ENCODE measurements at places on chromosomes 12 and 14. TPM values are rescaled to one million over a fixed set of nuclear protein-coding genes. Genes with fewer than 3 reads are reported as not detected.

The CLEC1B gene
- total RNA-seq, result not detected

The DHRS2 gene
- total RNA-seq, result 0.37 TPM

The GDF3 gene
- not detected for total RNA-seq

The CIDEB gene
- 2.2 TPM for total RNA-seq

The MEG3 gene
- 166 TPM for total RNA-seq

The RD3L gene
- total RNA-seq, result not detected

The STXBP6 gene
- total RNA-seq, result 22.0 TPM

The KRT85 gene
- total RNA-seq, result not detected

The INSM2 gene
- total RNA-seq, result not detected

The NID2 gene
- total RNA-seq, result 61.7 TPM

The SLC38A4 gene
- under 0.01 TPM for total RNA-seq

The E2F7 gene
- 14.1 TPM for total RNA-seq

The KRT1 gene
- total RNA-seq, result not detected

The LRRK2 gene
- 4.8 TPM for total RNA-seq

The GUCY2C gene
- total RNA-seq, result not detected

The LMNTD1 gene
- total RNA-seq, result 1.4 TPM

The HOXC6 gene
- total RNA-seq, result 3.7 TPM

The EIF2S1 gene
- 179 TPM for total RNA-seq

The APAF1 gene
- total RNA-seq, result 23.1 TPM

The ACSS3 gene
- 4.9 TPM for total RNA-seq

The GARIN6 gene
- total RNA-seq, result not detected

The LRP1-AS gene
- total RNA-seq, result not detected

The C12orf50 gene
- not detected for total RNA-seq

The IAPP gene
- not detected for total RNA-seq

The CDK17 gene
- 64.3 TPM for total RNA-seq

The ANO4 gene
- total RNA-seq, result 4.3 TPM

The RHEBL1 gene
- total RNA-seq, result 0.39 TPM

The TDG gene
- total RNA-seq, result 15.6 TPM

The PTGDR gene
- 0.20 TPM for total RNA-seq

All from subcutaneous preadipocyte (primary cell).